ENCODE measurements at places on chromosomes 2 and 18.

DNA sequence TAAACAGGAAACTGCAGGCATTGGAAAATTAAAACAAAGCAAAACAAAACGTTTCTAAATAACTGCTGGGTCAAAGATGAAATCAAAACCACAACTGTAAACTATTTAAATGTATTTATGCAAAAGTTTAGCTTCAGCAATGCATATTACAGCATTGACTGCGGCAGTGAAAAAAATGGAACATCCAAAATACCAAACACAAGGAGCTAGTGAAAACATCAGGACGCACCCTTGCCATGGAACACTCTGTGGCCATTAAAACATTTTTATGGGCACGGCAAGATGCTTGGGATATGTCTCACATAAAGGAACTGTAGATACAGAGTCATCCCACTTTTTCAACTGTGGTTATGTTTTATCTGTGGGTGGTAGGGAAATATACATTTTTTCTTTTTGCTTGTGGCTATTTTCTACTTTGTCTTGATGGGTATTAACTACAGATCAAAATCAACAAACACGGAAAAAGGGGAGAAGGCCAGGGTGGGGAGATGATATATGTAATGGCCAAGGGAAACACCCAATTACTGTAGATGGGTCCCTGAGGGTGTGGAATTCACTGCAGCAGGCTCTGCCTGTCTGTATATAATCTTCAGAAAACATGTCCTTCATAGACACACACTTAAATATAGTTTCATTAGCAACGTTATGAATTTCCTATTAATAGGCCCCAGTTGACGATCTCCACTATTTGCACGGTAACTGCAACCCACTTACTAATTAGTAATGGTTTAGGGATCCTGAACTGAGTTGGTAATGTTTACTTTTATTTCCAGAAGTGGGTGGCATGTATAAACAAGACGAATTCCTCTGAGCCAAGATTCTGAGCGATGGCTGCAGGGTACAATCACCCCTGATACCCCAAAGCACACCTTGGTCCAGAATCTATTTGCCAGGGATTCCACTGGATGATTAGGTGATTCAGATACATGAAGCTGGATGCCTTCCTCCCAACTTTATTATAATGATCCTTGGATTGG is 110.5 kb downstream of the ACKR3 start:
- DNase-seq: no peak

DNA sequence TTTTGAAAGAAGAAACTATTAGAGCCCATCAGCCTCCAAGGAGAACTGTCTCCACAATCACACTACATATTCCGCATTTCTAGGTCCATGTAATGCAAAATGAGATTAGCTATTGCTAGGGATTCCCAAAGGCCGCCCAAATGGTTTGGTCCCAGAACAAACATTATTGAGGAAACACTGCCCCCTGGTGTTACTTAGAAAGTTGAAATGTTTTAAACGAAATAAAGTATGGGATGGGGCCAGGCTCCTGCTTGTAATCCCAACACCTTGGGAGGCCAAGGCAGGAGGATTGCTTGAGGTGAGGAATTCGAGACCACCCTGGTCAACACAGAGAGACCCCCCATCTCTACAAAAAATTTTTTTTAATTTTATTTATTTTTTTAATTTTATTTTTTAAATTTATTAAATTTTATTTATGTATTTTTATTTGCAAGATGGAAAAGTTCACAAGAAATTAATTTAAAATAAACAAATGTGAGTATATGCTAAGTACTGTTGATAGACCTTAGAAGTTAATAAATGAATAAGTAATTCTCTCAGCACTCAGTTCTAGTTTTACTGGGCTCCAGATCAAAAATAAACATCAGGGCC is 5.5 kb downstream of the NHEJ1 start:
- peak; percentile 74 for DNase-seq

- DNase-seq: no peak
These were observed 584.0 kb downstream of the LRRTM4 start for GRCh38 chr2:76938153-76938552.

DNA sequence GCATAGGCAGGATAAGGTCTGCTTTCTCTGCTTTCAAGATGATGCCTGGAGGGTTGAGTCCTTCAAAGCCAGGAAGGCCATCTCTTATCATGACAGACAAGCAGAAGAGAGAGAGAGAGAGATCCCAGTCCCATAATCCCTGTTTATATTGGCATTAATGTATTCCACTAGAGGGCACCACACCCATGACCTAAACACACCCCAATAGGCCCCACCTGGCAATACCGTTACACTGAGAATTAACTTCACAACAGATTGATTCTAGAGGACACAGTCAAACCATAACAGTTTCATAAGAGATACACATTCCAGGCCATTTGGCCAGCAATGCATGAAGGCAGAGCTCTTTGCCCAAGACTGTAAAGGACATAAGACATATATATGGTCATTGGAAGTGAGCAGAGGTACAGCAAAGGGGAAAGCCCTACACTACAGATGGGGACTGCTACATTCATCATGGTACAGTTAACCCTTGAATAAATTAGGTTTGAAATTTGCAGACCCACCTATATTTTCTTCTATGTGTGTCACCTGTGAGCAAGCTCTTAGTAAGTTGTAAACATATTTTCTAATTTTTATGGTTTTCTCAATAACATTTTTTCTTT is 1516.1 kb downstream of the RPIA start:
- DNase-seq: peak; percentile 27

- DNase-seq: no peak
These were observed 5.0 kb upstream of the TMEM178A start for GRCh38 chr2:39660612-39661236.

DNA sequence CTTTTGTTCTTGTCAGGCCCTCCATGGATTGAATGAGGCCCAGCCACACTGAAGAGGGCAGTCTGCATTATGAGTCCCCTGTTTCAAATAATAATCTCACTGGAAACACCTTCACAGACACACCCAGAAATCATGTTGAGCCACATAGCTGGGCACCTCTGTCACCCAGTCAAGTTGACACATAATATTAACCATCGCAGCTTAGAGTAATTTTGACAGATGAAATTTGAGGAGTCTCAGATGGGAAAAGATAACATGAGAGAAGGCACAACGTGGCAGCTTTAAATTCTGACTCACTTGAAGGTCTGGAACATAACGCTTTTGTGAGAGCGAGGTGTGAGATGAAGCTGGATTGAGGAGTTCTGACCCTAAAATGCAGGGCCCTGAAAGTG is 70.9 kb upstream of the TMEM87B start:
- DNase-seq: no peak

DNA sequence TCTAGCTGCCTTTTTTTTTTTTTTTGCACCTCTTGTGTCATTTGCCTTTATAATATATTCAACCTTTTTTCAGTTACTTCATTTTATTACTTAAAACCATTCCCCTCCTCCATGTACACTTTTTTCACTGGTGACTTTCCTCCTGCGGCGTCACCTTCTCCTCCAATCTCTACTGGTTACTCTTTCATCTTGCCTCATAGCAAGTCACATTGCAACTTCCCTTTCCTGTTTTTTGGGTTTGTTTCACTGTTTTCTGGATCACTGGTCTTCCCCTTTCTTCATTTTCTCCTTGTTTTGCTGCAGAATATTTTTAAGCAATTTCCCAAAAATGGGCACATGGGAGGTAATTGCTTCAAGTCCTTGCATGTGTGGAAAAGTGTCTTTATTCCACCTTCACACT is 37.7 kb upstream of the GPR155 start:
- DNase-seq: peak; percentile 89

- DNase-seq: no peak
These were observed 8.2 kb upstream of the DAPL1 start for GRCh38 chr2:158786897-158787296.

GRCh38 chr2:100640431-100641124 is 77.8 kb downstream of the PDCL3 start:
- DNase-seq: no peak

GRCh38 chr18:79534356-79534755 is 138.6 kb downstream of the NFATC1 start:
- DNase-seq: no peak

DNA sequence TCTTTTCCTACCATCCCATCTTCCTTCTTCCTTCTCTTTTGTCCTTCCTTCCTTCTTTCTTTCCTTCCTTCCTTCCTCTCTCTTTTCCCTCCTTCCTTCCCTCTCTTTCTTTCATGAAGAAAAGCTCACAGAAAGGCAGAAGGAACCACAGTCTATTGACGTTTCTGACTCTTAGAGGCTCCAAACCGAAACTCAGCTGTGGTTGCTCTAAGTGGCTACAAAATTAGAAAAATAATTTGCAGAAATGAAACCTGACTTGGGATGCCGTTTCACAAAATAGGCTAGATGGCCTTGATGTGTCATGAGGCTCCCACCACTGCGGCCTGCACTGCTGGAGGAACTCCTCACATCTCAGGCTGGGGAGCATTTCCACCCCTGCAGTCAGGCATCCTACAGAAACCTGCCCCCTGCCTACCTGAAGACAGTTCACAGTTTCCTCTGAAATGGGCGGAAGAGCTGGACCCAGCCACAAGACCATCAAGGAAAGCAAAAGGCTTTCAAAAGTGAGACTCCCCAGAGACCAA is 165.6 kb downstream of the SMAD7 start:
- DNase-seq: peak; percentile 97

DNA sequence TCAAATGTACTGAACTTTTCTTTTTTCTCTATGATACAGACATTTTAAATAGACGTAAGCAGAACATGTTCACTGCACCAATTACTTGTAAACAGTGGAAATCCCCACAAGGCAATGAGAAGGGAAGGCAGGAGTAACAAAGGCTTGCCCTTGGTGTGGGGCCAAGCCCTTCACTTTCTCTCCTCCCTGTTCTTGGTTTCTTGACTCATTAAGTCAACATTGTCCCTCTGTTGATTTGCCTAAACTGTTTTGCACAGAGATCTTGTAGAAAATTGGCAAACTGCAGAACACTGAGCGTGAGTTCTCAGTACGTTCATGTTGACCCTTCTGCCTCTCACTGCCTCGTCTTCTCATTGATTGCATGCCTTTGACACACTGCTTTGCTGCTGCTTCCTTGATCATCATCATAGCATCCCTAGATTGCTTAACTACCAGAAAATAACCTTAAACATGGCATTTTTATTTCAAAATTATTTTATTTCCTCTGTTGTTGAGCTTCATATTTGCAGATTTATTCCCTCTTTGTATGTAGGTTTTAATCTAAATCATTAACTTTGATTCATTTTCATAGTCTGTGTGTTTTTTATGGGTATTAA is 257.7 kb downstream of the PTGR3 start:
- DNase-seq: peak; percentile 13
